ENCODE measurements at places on chromosomes 3 and 15.

DNA sequence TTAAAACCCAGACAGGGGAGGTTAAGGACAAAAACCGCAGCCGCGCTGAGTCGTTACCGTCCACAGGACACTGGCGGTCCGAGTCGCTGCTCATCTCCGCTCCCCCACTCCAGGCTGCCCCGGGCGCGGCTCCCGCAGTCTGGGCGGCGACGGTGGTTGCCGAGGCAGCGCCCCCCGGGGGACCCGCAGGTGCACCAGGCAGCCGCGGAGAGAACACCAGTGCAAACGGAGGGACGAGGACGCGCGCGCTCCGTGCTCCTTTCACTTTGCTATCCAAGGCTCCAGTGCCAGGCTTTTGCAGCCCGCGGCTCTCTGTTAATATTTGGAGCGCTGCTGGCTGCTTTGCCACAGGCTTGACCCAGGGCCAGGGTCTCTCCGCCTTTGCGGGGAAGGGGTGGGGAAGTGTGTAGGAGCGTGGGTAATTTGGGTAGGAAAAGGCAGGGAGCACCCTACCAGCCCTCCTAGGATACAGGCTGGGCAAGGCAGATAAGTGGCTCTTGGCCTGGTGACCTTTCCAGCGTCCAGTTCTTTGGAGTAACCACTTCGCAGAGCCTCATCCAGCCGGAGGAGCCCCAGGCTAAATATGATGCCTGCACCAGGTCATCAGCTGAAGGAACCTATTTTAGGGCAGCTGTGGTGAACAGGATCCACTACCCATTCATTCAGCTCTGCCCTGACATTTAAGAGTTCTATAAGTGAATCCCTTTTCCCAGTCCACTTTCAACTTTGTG is at the start of gene GADL1:
Gene GADL1, minus strand, starts transcription at position 141 of the 731 bp plus-strand sequence. Its CDS starts 47 bp downstream, at position 94.
- DNase-seq, result no peak

DNA sequence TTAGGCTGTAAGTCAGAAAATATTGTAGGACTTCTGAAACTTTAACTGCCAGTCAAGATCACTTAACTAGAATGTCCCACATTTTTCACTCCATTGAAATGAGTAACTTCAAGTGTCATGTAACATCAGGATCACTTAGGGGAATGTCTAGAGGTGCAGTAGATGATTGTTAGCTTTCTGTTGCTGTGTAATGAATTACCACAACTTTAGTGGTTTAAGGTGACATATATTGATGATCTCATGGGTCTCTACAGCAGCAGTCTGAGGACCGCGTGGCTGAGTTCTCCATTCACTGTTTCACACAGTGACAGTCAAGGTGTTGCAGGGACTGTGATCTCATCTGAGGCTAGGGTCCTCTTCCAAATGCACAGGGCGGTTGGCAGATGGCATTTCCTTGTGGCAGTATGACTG is 82.7 kb downstream of the SLC25A26 start:
- no peak for DNase-seq

- DNase-seq, result no peak
These were observed 522.2 kb downstream of the SOX2 start for GRCh38 chr3:182233957-182234356.

DNA sequence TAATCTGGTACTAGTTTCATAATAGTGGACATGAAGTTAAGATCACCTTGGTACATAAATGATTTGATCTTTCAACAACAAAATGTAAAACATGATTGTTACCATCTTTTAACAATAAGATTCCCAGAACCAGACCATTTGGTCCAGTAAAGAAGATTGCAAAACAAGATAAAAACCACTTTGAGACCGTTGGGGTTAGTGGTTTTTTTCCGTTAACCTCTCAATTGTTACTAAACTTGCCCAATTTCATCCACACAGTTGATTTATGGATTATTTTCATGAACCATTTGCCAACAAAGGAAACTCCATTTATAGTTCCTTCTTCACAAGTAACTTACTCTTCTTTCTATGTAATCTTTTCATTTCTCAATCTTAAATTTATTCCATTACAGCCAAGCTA is 53.8 kb downstream of the ATP8B4 start:
- no peak for DNase-seq

- DNase-seq, result no peak
These were observed 283.9 kb downstream of the GRM7 start for GRCh38 chr3:7144697-7145308.

- DNase-seq, result no peak
These were observed 255.7 kb upstream of the TBL1XR1 start for GRCh38 chr3:177452831-177453450.
